ENCODE measurements at places on chromosomes 2 and 18.

DNA sequence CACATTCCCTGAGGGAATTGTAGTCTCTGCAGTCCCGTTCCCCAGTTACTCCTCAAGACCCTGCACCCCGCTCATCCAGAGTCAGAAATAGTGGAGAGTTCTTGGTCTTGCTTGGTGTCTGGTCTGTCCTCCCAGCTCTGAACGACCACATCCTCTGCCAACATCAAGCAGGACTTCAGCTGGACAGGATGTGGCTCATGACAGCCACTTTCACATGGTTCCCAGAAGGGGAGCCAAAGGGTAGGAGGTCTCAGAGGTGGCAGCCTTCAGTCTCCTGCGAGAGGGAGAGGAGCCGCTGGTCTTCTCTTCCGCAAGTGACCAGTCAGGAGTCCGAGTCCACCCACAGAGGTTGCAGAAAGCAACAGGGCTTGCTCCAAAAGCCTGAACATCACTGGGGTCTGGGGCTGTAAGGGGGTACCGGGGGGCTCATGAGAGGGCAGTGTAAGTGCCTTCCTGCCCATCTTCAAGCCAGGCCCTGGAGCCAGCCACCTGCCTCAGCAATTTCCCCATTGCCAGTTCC lies 29.8 kb downstream of the B3GNT7 start:
- DNase-seq: no peak

- no peak for DNase-seq
Measured at GRCh38 chr2:38427936-38428335, 50.9 kb upstream of the ATL2 start.

DNA sequence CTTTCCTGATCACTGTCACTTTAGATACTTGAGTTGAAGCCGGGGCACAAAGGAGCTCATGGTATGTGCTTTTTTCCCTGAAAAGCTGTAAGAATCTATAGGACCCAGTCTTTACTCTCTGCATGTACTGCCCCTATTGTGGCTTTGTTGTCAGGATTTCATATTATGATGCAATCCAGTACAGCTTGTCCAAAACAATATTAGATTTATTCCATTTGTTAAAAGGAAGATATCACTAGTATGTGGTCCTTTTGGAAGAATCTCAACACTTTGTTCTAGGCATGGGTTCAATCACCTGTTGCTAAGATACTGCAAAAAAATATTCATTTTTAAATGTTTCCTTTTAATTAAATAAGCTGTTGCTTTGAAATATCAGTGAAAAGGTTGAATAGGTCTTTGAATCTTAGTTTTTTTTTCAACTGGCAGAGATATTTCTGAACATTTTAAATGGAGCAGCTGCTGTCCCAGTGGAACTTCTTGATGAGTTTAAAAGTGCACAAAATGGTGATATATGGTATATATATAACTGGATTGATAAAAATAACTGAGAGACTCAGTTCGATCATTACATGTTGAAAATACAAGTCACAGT lies 256.6 kb upstream of the NT5C1B start:
- no peak for DNase-seq

GRCh38 chr18:68725346-68725745 lies 10.4 kb upstream of the TMX3 start:
- DNase-seq: no peak

- no peak for DNase-seq
Measured at GRCh38 chr2:154588838-154589237, 109.7 kb upstream of the KCNJ3 start.

GRCh38 chr2:127047054-127047453 lies 59.9 kb downstream of the BIN1 start:
- DNase-seq: no peak

- no peak for DNase-seq
Measured at GRCh38 chr2:40488101-40488601, 36.3 kb upstream of the SLC8A1 start.

DNA sequence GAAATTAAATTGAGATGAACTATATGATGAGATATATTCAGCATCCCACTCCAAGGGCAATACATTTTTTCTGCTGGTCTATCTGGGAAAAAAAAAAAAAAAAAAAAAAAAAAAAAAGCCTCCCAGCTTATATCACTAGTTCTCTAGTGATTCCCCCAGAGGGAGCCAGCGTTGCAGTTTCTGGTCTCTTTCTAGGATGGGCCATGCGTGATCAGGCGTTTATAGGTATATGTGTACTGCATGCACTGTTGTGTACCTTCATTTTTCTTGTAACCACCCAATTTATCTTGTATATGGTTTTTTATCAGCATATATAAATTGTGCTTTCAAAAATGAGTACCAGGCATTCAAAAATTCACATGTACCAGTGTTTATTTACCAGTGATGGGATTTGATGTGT lies 35.1 kb downstream of the DCDC2C start:
- DNase-seq: no peak

DNA sequence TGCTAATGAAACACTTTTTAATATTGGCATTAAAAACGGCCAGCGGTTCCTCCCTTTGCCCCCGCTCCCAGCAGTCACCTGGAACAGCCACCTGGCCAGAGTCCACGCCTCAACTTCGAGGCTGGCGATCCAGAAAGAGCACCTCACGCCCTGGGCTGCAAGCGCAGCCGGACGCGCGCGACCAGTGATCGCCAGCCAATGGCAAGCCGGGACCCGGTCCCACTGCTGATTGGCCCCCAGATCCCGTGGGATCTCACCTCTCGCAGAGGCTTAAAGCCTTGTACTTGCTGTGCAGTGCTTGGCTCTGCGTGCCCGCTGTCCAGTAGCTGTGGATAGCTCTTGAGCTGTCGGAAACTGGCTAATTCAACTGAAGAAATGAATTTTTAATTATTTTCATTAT lies 4.1 kb upstream of the RBM45 start:
- DNase-seq: no peak

DNA sequence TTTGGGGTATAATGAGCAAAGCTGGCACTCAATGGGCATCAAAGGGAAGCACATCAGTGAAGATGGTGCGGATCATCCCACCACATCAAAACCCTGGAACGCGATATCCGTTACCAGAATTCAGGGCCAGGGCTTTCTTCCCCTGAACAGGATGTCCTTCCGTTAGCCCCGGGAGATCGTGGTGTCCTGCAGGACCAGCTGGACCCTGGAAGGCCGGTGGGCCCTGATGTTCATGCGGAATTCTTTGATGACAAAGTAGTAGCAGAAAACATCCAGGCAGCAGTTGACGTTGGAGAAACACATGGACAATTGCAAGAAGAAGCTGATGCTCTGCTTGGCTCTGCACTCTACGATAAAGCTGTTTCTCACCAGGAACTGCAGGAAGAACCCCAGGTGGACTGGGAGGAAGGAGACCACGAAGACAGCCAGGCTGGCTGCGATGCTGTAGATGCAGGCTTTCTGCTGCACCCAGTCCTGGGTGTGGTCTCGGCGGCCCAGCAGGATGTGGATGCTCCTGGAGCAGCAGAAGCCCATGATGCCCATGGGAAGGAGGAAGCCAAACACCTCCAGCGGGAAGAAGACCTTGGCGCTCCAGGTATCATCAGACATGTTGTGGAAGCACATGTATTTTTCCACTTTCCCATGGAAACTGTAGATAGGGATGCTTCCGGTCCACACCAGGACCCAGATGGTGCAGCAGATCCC lies 15.0 kb downstream of the GPR55 start:
- DNase-seq: no peak

GRCh38 chr18:1513519-1513918 lies 608.8 kb downstream of the ADCYAP1 start:
- no peak for DNase-seq

- peak; percentile 54 for DNase-seq
Measured at GRCh38 chr2:121076885-121077549, 208.0 kb downstream of the TFCP2L1 start.

DNA sequence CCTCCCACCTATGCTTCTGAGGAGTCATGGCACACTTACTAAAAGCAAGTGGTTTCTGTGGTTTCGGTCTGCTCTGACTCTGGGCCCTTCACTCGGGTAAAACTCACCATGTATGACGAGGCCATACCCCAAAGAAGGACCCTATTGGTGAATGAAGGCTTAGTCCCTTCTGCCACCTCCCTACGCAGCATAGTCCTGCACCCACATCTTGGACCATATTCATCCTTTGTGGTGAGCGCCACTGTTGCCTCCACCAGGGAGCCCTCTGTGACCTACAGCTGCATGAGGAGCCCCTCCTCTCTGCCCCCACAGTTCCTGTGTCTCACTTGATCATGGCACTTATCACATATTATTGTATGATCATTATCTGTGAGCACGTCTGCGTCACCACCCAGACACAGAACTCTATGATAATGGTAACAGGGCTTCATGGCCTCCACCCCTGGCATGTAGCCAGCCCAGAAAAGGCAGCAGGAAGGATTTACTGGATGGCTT lies 113.3 kb downstream of the TFCP2L1 start:
- DNase-seq: no peak

DNA sequence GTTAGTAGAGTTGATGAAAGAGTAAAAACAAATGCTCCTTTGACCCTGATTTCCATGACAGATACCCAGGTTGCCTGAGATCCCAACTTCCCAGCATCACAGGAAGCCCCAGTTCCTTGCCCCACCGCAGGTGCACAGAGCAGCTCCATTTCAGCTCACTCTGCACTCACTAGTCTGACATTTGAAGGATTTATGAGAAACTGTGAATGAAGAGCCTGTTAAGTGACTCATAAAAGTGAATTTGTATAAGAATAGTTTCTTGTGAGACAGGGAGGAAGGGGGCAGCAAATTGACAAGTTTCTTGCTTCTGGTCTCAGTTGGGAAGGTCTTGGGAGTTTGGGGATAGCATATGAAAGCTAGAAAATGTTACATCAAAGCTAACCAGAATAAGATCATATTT lies 248.7 kb upstream of the ATP5MC3 start:
- DNase-seq: no peak

GRCh38 chr18:9513971-9514512 lies 38.7 kb downstream of the RALBP1 start:
- DNase-seq: no peak

DNA sequence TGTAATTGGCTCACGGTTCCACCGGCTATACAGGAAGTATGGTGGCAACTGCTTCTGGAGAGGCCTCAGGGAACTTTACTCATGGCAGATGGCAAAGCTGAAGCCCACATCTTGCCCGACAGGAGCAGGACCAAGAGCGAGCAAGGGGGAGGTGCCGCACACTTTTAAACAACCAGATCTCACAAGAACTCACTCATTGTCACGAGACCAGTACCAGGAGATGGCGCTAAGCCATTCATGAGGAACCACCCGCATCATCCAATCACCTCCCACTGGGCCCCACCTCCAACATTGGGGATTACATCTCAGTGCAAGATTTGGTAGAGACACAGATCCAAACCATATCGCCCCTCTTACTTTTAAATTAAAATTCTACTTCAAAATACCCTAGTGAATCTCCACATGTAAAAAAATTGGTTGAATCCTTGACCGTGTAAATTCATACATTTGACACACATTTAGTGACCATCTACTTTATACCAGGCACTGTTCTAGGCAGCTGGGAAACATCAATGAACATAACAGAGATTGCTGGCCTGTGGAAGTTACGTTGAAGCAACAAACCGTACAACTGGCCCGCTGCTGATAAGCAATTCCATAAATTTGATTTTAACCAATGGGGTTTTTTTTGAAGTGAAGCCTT lies 87.6 kb downstream of the ALPK2 start:
- DNase-seq: peak; percentile 54

DNA sequence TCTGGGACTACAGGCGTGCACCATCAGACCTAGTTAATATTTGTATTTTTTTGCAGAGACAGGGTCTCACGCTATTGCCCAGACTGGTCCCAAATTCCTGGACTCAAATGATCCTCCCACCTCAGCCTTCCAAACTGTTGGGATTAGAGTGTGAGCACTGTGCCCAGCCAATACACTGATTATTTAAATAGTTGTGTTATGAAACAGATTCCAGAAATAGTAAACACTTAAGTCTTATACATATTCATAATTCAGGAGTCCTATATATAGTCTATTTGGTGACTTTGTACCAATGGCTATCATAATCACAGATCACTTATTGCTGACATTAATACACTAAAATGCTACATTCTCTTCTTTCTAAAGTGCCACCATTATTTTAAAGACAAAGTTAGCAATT lies 12.8 kb downstream of the NFU1 start:
- no peak for DNase-seq

DNA sequence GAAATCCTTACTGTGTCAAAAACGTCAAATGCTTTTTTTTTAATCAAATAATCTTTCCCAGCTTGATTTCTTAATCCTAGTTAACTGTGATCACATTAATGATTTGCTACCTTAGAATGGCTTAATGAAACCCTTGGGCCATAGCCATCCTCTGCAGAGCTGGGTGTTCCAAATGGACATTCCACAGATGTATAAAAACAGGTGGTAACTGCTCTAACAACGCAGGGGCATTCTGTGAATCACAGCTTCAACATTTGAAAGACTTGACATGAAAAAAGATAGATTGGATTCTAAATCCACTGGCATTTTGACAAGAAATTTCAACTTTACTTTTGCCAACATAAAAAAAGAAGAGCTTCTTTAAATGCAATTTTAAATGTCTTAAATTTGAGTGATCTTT lies 69.8 kb upstream of the RASGRP3 start:
- no peak for DNase-seq

DNA sequence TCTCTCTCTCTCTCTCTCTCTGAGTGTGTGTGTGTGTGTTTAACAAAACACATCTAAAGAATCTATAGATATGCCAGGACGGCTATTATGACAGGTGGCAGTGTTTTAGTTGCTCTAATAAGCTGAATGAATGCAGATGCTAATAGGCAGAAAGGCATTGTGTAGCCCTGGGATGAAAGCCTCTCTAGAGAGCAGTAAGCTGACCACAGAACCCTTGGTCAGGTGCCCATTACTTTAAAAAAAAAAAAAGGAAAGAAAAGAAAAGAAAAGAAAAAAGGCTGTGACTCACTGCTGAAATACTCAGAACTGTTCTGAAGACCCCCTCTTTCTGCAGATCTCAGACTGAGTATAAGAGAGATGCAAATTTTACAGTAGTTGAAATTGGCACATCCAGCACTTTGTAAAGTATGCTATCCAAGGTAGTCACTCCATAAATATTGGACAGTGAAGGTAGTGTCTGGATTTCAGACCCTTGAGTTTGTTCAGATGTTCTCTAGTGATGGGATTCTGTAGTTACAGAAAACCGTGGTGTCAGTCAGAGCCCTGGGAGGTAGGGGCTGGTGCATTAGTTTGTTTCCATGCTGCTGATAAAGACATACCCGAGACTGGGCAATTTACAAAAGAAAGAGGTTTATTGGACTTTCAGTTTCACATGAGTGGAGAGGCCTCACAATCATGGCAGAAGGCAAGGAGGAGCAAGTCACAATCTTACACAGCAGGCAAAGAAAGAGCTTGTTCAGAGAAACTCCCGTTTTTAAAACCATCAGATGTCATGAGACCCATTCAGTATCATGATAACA lies 30.9 kb downstream of the OSBPL6 start:
- DNase-seq: no peak

- no peak for DNase-seq
Measured at GRCh38 chr2:79235135-79235534, 75.6 kb upstream of the REG3A start.

- DNase-seq: no peak
Measured at GRCh38 chr2:16284941-16285625, 344.7 kb downstream of the MYCN start.

GRCh38 chr2:74548900-74549826 lies 4.6 kb downstream of the LOXL3 start:
- no peak for DNase-seq

GRCh38 chr2:82837588-82838304 lies 1621.3 kb downstream of the SUCLG1 start:
- no peak for DNase-seq

All from CD4-positive, alpha-beta T cell treated with Interleukin-10 for 1 hour (primary cell).